Stimulated activated CD8-positive, alpha-beta memory T cell treated with anti-CD3 and anti-CD28 coated beads, Interleukin-7, amount 100 ng/mL, for 48 hours (primary cell): ENCODE measurements at places on chromosomes 7 and 10.

DNA sequence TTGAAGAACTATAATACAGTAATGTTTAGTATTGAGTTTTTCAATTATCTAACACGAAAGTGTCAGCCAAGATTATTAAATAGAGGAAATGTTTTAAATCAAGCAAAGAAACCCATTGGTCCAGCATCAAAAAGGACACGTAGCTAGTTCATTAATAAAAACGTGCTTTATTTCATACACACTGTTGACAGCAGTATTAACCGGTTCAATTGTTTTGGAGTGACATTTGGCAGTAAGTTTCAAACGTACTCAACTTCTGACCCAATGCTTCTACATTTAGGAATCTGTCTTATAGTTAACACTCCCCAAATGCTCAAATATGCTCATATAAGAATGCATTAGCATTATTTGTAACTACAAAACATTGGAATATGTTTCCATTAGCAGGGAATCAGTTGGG, 41.3 kb downstream of the SLC16A12 start:
- no peak for DNase-seq

- no peak for DNase-seq
Measured at GRCh38 chr10:44684661-44685060, 226.5 kb upstream of the TMEM72 start.

DNA sequence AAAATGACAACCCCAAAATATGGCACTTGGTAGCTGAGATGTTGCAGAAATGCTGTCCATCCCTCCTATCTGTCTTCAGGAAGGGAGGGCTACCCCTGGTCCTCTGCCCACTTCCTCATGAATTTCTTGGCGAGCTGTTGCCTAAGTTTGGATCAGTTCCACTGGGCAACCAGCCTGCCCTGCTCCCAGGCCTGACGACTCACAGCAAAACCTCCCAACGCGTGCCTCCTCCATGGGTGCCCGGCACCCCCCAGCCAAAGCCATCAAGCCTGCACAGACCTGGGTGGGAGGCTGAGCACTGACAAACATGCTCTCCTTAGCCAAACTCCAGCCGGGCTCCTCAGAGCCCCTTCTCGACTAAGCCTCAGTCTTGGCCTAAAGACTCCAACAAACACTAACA, 8.9 kb downstream of the VSTM4 start:
- DNase-seq = no peak

- no peak for DNase-seq
Measured at GRCh38 chr10:124020981-124021815, 72.2 kb downstream of the CHST15 start.

- DNase-seq = no peak
Measured at GRCh38 chr7:117784315-117784714, 88.9 kb downstream of the CTTNBP2 start.

- DNase-seq = no peak
Measured at GRCh38 chr10:70833601-70834000, 17.9 kb downstream of the SGPL1 start.

GRCh38 chr10:63614371-63614891, 93.2 kb downstream of the REEP3 start:
- no peak for DNase-seq

- DNase-seq = no peak
Measured at GRCh38 chr7:25720427-25720826, 431.6 kb upstream of the NFE2L3 start.

GRCh38 chr7:46452561-46453135, 531.6 kb upstream of the IGFBP3 start:
- DNase-seq = no peak

DNA sequence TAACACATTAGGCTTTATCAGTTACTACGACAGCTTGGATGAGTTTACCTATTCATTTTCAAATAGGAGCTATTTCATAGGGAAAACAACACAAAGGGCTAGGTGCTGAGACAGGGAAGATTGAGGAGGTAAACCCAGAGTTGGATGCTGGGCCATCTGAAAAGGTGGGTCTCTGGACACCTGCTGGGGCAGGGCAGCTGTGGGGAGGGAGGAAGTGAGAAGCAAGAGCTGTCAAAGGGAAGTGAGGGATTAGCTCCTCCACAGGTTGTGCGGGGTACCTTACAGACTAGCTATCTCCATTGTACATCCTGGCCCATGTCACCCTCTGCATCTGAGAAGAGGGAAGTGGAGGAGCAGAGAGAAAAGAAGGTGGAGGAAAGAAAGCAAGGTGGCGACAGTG, 48.9 kb downstream of the BLNK start:
- no peak for DNase-seq

DNA sequence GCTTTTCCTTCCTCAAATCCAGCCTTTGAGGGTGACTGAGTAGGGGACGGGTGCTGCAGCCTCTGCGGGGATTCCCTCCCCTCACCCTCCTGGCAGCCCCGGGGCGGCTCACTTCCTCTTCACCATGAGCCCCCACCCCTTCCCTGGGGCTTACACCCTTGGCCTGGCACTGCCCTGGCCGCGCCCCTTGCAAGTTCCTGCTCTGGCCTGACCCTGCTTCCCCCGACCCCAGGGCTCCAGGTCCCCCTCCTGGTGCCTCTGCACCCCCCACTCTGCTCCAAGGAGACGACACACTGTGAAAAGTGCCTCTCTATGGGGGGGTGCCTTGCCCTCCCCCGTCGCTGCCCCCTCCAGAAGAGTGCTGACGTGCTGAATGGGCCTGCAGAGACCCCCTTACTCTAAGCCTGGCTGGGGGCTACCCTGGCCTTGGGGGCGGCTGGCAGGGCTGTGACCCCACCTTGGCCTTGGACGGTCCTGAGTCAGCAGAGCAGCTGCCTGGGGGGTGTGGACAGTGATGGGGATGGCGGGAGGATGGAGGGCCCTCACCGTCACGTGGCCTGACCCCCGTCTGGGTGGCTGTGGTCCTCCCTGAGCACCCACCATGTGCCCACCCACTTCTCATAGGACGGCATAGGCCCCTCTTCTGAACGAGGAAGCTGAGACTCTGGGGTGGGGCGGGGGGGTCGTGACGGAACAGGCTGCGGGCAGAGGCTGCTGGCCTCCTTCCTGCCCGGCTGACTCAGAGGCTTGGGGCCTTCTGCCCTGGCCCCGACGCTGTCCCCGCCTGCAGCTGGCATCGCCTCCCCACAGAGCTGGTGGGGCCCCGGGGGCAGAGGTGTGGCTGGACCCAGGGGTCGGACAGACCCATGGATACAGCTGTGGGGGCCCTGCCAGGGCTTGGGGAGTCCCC, 9.8 kb downstream of the LFNG start:
- DNase-seq = no peak

DNA sequence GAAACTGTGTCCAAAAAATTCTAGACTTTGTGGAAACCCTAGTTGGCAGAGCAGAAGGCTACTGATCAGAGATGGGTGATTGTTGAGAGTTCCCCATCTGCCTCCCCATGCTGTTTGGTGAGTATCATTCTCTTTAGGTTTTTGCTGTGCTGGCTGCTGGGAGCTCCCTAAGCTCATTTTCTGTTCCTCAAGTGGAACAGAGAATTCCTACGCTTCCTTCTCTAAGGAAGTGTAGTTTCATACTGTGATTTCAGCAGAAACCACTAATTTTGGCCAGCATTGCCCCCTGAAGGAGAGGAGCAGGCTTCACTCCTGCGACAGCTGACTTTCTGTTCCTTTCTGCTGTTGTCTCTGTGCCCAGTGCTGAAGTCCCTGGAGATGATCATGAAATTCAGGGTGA, 355.3 kb upstream of the NPVF start:
- DNase-seq = no peak

GRCh38 chr10:80503584-80504157, 34.0 kb upstream of the SH2D4B start:
- DNase-seq = no peak

DNA sequence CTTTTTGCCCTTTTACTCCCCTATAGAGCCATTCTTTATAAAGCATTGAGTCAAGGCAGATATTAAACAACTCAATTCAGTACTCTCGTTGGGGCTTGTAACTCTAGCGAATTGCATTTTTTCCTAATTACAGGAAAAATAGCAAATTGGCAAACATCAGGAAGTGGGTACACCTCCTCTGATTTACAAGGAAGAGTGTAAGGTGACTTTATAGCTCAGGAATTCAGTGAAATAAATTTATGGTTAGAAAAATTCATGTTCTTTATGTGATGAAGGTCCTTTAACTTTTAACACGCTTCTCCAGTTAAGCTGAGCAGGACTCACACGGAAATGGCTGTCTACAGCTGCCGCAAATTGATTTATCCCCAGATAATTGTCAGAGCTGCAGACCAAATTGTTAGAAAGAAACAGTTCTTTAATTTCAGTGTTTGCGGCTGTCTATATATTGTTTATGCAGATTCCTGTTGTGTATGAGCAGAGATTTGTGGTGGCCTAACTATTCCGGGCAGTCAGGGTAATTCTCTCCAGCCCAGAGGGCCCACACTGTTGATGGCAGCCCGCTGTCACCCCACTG, 151.1 kb upstream of the MKI67 start:
- no peak for DNase-seq

- no peak for DNase-seq
Measured at GRCh38 chr7:136116186-136116585, 139.0 kb upstream of the MTPN start.

DNA sequence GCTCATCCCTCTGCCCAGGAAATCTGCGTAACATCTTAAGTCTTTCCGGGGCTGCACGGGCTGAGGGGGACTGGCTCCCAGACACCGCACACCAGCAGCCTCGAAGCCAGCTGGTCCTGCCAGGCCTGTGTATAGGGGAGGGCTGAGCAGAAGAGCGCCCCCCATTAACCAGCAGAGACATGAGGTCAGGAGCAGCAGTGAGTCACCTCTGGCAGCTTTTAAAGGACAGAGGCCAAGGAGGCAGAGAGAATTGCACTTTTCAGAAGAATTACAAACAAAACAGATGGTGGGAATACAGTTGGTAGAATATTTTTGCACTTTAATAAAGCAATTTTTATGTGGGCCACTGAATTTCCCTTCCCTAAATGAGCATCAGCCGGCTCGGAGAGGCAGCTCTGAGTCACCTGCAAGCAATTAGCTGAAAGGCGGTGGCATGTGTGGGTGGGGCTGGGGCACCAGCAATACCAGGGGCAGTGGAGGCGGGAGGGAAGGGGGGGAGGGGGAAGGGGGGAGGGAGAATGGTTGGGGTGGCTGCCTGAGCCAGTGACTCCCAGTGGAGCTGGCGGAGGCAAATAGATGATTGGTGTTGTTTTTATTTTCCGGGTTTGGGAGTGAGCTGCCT, 39.1 kb downstream of the GOLGA7B start:
- DNase-seq = no peak

- DNase-seq = no peak
Measured at GRCh38 chr7:101927802-101928201, 110.4 kb downstream of the CUX1 start.

- DNase-seq = no peak
Measured at GRCh38 chr10:94008526-94008925, 14.8 kb downstream of the PLCE1 start.

DNA sequence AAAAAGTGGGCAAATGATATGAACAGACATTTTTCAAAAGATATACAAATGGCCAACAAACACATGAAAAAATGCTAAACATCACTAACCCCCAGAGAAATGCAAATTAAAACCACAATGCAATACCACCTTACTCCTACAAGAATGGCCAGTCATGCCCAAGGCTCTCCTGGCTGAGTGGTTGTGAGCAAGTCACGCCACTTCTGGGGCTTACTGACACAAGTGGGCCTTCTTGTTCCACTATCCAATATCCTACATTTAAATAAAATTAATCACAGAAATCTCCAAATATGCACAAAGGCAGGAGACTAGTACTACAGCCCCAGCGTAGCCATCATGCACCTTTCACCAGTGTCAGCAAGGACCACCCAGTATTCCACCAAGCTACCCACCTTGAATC, 181.9 kb downstream of the TNS3 start:
- DNase-seq = no peak

- DNase-seq = no peak
Measured at GRCh38 chr10:24891823-24892222, 60.6 kb downstream of the PRTFDC1 start.

DNA sequence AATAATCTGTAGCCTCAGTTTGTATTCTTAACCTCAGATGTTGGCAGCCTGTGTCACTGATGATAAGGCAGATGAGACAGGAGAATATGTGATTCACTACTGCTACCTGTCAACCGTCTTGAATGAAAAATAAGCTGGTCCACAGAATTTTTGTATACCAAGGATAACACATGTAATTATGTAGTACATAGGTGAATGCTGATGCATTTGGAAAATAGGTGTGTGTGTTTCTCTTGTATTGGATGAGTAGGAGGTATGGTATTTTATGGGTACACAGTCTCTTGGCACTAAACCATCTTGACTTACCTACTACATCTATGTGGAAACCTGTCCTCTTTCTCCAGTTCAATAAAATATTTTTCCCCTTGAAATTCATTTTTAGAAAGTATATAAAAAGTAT, 20.7 kb upstream of the ZRANB1 start:
- DNase-seq = no peak

- no peak for DNase-seq
Measured at GRCh38 chr7:118245267-118246040, 20.9 kb downstream of the ANKRD7 start.

DNA sequence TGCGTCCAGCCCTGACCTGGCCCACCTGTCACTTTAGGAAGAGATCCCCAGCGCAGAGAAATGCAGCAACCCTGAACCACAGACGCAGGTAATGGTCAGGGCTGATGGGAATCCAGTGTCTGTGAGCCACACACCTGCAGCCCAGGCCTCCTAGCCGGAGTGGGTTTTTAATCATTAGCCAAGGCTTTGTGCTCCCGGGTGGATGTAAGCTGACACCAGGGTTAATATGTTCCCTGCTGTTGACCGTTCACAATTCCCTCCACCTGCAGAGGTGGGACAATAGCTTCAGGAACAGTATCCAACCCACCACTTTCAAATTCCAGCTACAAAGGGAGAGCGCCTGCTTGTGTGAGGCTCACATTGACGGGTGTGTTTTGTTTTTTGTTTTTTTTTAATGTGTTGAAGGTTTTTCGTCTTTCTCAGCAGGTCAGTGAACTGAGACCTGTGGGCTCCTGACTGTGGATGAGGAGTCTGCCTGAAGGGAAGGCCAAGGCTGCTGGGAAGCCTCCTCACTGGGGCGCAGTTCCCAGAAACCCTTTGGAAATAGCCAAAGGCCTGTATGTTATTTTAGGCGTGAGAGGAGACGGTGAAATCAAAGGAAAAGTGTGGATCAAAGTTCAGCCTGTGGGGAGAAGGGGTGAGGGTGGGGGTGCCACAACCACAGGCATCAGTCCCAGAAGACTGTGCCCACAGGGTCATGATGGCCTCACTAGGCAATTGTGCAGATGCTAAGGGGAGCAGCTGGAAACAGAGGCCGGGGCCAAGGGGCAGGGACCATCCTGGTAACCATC, 111.1 kb downstream of the TNS3 start:
- DNase-seq = no peak

DNA sequence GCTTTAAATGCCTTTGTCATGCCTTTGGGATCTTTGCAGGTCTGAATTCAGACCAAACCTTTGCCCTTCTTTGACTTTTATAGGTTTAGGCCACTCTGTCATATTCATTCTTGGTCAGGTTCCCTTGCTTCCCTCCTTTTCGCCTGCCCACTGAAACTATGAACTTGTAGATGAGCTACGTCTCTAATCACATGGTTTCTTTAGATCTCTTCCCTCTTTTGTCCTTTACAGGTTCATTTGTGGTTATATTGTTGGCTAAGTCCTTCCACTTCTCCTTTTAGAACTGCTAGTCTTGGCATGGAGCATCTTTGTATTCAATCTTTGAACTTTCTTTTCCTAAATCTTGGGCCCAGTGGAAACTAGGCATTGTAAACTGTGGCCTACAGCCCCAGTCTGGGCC, 104.0 kb upstream of the ZEB1 start:
- no peak for DNase-seq
